ENCODE measurements at places on chromosomes 6 and 20.

DNA sequence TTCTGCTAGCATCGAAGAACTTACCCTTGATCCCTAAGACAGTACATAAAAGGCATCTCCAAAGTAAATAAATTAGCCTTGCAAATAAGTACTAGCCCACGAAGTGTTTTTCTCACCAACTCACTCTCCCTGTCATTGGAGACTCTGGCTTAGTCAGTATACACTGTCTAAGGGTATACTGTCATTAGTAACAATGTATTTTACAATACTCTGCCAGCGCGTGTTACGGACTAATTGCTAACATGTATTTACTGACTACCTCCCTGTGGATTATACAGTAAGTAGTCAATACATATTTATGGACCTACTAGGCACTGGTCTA is 72.1 kb downstream of the NFATC2 start:
- H3K27ac ChIP-seq: no peak overlapping the region
- no peaks in the 10 kb centered on the region for H3K36me3 ChIP-seq
- H3K27me3 ChIP-seq: no peaks in the 10 kb centered on the region
- no peaks in the 10 kb centered on the region for H3K4me1 ChIP-seq

DNA sequence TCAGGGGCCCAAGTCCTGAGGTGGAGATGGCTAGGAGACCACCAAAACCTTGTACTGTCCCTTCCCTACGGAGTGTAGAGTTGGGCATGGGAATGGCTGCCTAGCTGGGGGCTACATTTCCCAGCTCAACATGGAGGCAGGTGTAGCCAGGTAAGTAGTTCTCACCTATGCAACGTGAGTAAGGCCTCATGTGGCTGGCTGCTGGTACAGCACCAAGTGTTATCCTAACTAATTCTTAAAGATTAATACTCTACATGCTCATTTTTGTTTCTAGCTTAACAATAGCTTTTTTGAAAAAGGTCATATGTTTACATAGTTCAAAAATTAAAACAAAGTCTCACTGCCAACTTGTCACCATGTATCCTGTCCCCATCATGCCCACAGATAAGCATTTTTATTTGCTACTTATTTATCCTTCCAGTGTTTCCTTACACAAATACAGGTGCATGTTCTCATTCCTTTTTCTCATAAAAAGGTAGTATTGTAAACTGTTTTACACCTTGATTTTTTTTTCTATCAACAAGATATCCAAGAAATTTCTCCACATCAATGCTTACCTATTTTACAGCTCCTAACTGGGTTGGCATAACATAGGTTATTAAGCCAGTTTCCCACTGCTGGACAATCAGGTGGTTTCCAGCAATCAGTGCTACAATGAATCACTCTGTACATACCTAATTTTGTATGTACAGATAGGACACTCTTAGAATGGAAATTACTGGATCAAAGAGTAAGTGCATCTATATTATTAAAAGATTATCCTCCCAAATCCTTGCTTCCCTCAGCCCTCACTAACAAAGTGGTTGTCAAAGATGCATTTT is 25.5 kb downstream of the ABHD12 start:
- H3K27me3 ChIP-seq: no peaks in the 10 kb centered on the region
- H3K4me3 ChIP-seq: no peak overlapping the region
- H3K4me1 ChIP-seq: peaks cover 7% of the 10 kb centered on the region
- no peak for DNase-seq
- no peaks in the 10 kb centered on the region for H3K36me3 ChIP-seq

DNA sequence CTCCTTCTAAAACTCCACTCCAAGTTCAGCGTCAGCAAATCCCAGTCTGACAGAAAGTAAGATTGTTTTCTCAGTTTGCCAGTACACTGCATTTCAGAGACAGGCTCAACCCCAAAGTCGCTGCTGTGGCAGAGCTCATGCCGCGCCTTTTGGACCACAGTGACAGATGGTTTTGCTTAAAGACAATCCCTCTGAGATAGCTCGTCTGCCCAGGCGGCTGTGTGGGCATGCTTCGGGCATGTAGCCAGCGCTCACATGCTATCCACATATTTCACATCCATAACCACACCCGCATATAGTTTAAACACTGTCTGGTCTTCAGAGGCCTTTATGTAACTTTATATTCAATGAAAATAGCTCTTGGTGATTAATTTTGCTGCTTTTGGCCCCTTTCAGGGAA is 14.7 kb upstream of the PXDC1 start:
- H3K27me3 ChIP-seq: no peaks in the 10 kb centered on the region
- peak overlapping the region; percentile 54 for H3K27ac ChIP-seq
- H3K4me1 ChIP-seq: peaks cover 6% of the 10 kb centered on the region
- H3K36me3 ChIP-seq: no peaks in the 10 kb centered on the region

DNA sequence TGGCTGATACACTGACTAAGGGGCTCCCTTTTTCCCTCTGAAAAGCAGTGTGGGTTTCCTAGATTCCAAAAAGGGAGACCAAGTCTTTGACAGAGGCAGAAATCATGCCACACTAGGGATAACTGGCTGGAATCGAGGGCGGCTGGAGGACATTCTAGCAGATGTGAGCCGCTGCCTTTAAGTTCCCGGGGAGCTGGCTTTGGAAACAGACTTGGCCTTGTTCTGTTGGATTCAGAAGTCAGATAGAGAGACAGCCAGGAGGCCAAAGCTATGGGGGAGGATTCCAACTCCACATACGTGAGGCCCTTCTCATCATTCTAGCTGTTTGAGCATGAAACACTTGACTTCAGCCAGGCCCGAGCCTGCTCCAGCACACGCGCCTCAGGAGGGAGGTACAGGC is 109.9 kb upstream of the FOXC1 start:
- DNase-seq: no peak
- H3K27me3 ChIP-seq: peaks cover 4% of the 10 kb centered on the region

- H3K36me3 ChIP-seq: no peaks in the 10 kb centered on the region
- no peaks in the 10 kb centered on the region for H3K4me1 ChIP-seq
- H3K27me3 ChIP-seq: no peaks in the 10 kb centered on the region
- H3K27ac ChIP-seq: no peak overlapping the region
Measured at GRCh38 chr20:4234128-4234527, 218.8 kb upstream of the RNF24 start.
